Epithelial cell of proximal tubule (primary cell): ENCODE measurements at places on chromosomes 6 and 20. TPM values are rescaled to one million over a fixed set of nuclear protein-coding genes. Genes with fewer than 3 reads are reported as not detected.

The PGC gene
- total RNA-seq, result not detected in 2 replicates

GRCh38 chr20:64143018-64143801 lies 21.0 kb upstream of the MYT1 start:
- DNase-seq, result no peak

- no peak for DNase-seq
These were observed 20.8 kb upstream of the BMP7 start for GRCh38 chr20:57287007-57287880.

- DNase-seq, result no peak
These were observed 172.2 kb downstream of the AIG1 start for GRCh38 chr6:143232849-143233248.

DNA sequence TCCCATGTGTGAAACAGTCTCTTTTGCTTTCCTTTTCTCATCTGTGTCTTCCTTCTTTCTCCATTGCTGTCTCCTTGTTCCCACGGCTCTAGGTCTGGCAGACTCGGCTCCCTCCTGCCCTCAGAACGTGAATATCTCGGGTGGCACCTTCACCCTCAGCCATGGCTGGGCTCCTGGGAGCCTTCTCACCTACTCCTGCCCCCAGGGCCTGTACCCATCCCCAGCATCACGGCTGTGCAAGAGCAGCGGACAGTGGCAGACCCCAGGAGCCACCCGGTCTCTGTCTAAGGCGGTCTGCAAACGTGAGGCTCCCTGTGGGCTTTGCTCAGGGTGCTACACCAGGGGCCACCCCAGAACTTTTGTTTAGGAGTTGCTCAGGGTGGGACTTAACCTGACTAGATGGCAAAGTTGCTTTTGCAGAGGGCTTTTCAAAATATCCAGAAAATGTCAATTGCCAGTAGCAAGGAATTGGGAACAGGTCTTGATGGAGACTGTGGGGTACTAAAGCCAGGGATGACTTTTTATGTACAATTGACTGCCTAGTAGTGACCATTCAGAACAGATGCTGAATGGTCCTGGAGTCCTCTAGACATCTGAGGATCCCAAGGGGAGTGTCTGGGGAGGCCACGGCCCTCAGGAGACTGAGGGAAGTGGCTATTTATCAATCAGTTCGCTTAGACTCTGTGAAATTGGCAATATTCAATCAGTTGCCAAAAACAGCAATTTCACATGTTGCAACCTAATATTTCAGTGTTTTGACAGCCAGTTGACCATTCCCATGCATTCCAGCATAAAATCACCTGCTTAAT lies 550 bp downstream of the C2 start:
- DNase-seq, result no peak

The KIF6 gene
- total RNA-seq, result 0.22 and 0.69 TPM in 2 replicates

GRCh38 chr6:44564906-44565524 lies 177.5 kb downstream of the CDC5L start:
- DNase-seq, result no peak

- DNase-seq, result no peak
These were observed 61.6 kb upstream of the ADGRG6 start for GRCh38 chr6:142240179-142240578.

DNA sequence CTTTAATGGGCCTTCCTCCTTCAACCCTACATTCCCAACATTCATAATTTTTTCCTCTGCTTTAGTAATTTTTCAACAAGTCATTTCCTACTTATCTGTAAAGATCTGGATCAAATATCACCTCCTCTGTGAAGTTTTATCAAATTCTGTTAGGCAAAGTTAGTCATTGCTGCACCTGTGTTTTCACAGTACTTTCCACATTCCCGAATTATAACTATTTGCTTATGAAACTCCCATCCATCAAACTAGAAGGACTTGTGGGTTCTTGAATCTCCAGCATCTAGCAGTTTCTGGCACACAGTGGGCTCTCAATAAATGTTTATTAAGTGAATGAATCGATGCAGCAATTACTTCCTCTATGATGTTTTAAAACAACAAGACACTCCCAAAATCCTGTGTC lies 257.6 kb downstream of the HDGFL1 start:
- no peak for DNase-seq

- DNase-seq, result no peak
These were observed 66.1 kb upstream of the GLP1R start for GRCh38 chr6:38982470-38982869.

The OOEP gene
- not detected in 2 replicates for total RNA-seq

The IL17A gene
- not detected in 2 replicates for total RNA-seq

DNA sequence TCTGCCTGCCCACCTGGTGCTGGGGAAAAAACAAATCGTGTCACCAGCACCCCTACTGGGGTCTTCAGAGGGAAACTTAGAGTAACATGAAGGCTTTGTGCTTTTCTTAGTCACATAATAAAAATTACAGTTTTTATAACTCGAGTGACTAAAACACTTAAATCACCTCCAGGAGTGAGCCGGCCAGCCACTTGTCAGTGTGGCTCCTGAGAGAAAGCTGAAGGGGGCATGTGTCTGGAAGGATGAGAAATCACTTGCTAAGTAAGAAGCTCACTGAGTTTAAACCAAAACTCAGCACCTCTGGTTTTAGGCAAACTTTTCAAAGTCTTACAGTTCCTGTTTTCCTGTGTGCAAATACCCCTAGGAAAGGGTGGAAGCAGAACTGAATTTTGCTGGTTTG lies 372.2 kb downstream of the CDH26 start:
- DNase-seq, result no peak

DNA sequence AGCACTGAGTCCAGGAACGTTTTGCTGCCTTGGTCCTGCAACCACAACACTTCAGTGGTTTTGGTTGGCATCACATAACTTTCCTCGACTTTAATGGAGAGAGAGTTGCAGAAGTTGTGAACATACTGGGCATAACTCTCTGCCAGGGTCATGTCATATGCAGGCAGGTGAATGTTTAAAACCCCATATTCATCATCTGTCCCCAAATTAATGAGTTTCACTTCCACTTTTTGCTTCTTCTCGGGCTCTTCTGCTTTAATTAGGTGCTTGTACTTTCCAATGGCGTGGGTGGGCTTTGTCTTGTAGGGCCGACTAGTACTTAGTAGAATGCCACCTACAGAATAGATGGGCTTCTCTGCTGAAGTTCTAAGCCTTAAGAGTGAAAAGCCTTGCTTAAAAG lies 45.2 kb upstream of the TFAP2A start:
- DNase-seq, result no peak

The GSTA2 gene
- total RNA-seq, result not detected in 2 replicates

- DNase-seq, result no peak
These were observed 232.8 kb downstream of the GJA1 start for GRCh38 chr6:121668259-121668658.

The CCN2 gene
- total RNA-seq, result 36.0 and 40.1 TPM in 2 replicates

The EDN1 gene
- total RNA-seq, result 16.3 and 21.0 TPM in 2 replicates

DNA sequence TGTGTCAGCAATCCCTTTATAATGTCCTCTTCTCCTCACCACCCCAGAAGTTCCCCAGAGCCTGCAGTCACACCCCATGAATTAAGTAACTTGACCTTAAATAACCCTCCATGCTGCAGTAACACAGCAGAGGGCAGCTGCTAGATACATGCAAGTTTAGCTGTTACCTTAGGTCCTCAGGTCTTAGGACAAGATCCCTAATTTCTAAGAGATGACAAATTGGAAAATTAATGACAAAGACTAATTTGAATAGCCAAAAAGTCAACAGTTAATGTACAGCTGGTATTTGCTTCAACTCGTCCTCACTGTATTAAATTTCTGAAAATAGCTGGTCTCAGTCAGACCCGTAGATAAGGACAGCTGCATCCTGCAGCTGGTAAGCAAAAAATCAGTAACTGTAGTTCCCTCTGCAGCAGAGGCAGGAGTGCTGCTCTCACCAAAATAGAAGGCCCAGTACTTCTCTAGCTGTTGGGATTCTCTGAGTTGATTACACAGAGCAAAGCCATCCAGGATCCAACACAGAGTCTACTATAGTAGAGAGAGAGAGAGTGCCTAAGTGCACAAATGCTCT lies 62.4 kb downstream of the TNFRSF21 start:
- DNase-seq, result no peak

GRCh38 chr6:168968228-168968627 lies 285.4 kb downstream of the THBS2 start:
- peak; percentile 96 for DNase-seq

The MAPK13 gene
- 33.8 and 44.6 TPM in 2 replicates for total RNA-seq
